ENCODE measurements at places on chromosomes 3 and 15. TPM values are rescaled to one million over a fixed set of nuclear protein-coding genes. Genes with fewer than 3 reads are reported as not detected.

Gene STAB1
- 0.07 TPM for total RNA-seq

Gene FES
- total RNA-seq = 0.84 TPM

Gene ZNF501
- not detected for total RNA-seq

Gene ST8SIA2
- 0.70 TPM for total RNA-seq

Gene WDR93
- 0.13 TPM for total RNA-seq

Gene RETNLB
- not detected for total RNA-seq

Gene ACP3
- total RNA-seq = 0.10 TPM

Gene CNTN6
- not detected for total RNA-seq

Gene CDHR4
- 0.17 TPM for total RNA-seq

Gene GMNC
- not detected for total RNA-seq

Gene XPC
- 38.7 TPM for total RNA-seq

Gene MESP2
- 0.24 TPM for total RNA-seq

Measured in A549 treated with Hydrocortisone at 1 μM for 4 hours (cell line).